ENCODE measurements at places on chromosomes 16 and 17.

DNA sequence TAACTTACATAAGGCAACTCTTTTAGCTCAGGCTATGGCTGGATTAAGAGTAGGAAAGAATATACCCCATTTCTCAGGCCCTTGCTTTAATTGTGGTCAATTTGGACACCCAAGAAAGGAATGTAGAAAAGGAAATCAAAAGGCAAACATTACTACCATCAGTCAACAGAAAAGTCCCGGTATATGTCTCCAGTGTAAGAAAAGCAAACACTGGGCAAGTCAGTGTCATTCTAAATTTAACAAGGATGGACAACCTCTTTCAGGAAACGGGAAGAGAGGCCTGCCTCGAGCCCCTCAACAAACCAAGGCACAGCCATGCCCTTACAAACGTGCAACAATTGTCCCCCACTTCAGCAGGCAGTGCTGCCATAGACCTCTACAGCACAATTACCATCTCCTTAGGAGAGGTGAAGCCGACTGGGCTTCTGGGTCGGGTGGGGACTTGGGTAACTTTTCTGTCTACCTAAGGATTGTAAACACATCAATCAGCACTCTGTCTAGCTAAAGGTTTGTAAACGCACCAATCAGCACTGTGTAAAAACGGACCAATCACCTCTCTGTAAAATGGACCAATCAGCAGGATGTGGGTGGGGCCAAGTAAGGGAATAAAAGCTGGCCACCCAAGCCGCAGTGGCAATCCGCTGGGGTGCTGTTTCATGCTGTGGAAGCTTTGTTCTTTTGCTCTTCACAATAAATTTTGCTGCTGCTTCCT lies 12.4 kb downstream of the MRPL58 start:
- no peak for DNase-seq

DNA sequence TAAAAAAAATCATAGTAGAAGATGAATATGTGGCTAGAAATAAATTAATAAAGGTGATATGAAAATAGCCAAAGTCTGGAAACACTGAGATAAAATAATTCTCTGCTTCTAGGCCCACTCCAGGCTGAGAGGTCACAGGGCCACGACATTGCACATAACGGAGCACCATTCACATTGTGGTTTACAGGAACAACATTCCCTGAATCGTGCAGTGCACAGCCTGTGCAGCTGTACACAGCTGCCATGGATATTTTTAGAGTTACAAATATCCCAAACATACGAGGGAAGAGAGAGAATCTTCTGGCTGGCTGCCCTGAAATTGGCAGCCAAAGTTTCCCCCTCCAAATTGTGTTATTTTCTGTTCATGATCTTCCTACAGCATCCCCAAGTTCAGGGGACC lies 68.8 kb downstream of the GSG1L start:
- DNase-seq: no peak

DNA sequence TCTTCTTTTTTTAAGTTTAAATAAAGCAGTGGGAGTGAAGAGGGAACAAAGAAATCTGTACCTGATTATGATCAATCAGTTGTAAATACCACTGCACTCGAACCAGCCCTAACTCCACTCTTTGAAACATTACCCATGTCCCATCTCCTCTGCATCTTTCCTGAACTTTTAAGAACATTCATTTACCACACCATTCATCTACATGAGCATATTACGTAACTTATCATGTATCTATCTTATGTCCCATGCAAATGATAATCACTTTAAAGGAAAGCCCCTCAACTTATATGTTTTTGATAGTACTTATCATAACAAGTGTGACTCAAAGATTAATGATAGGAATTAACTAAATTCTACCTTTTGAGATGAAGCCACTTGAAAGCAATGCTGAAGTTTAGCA lies 10.7 kb upstream of the BRIP1 start:
- no peak for DNase-seq

- DNase-seq: no peak
Measured at GRCh38 chr17:78973792-78974520, 5.8 kb downstream of the LGALS3BP start.

- DNase-seq: no peak
Measured at GRCh38 chr16:23724096-23724784, 11.2 kb upstream of the ERN2 start.

- peak; percentile 34 for DNase-seq
Measured at GRCh38 chr17:50931144-50931908, 65.2 kb upstream of the TOB1 start.

DNA sequence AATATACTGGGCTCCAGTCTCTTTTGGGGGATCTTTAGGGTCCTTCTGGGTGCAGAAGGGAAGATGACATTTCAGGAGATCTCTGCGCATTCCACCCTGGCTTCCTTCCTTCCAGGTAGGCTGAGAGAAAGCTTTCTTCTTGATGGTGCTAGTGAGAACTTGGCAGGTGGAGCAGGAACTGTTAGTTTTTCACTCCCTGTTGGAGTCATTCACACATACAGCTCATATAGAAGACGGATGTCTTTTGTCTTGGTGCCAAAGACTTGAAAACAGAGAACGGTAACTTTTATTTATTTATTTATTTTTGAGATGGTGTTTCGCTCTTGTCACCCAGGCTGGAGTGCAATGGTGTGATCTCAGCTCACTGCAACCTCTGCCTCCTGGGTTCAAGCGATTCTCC lies 43.9 kb downstream of the PITPNC1 start:
- DNase-seq: no peak

DNA sequence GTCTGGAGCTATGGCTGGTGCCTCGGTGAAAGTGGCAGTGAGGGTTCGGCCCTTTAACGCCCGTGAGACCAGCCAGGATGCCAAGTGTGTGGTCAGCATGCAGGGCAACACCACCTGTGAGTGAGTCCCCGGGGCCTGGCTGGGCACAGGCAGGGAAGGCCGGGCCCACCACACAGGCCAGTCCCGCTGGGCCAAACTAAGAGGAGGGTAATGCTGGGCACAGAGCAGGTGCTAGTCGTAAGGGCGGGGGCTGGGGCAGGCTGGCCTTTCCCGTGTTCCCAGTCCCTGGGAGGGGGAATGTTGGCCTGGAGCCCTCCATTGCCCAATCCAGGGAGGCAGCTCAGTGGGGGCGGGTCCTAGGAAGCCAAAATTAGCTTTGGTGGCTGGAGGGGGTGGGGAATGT lies 2.5 kb downstream of the KIF1C start:
- no peak for DNase-seq

- no peak for DNase-seq
Measured at GRCh38 chr16:62939687-62940086, 903.4 kb upstream of the CDH8 start.

GRCh38 chr17:39719563-39720355 lies 10.6 kb downstream of the MIEN1 start:
- no peak for DNase-seq
